Ovary (tissue), 10 donors: ENCODE measurements at places on chromosomes 16 and 17. TPM values are rescaled to one million over a fixed set of nuclear protein-coding genes. Genes with fewer than 3 reads are reported as not detected.

GRCh38 chr17:52756746-52757145 lies 598.2 kb upstream of the CA10 start:
- H3K27me3 ChIP-seq, result no peaks in the 10 kb centered on the region
- DNase-seq, result no peak
- no peaks in the 10 kb centered on the region for H3K4me1 ChIP-seq

DNA sequence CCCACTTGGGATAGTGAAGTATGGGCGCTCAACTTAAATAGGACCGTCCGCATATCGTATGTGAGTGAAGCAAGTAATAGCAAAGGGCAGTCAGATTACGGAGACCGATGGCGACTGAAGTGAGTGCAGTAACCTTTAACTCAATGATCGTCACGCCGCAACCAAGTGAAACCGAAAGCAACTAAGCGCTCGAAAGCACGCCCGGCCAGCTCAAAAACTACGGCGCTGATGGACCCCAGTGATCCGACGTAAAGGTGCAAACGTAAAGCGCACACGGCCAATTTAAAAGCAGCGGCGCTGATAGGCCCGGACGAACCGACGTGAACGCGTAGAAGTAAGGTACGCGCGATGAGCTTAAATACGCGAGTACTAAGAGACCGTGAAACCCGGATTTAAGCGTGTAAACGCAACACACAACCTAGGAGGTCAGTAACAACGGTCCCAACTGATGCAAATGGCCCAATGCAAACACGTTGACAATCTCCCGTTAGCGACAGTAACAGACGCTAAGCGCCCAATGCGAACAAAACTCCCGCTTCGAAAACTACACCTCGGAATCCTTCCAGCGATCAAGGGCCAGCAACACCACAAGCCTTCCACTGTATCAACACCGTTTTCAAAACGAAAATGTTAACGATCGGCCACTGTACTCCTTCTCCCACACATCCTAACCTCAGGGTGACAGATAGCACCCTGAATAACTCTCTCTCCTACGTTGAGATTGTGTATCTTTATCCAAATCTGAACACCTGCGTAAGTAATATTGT lies 37.9 kb upstream of the ARL4D start:
- peak overlapping the region; percentile 67 for H3K27ac ChIP-seq
- DNase-seq, result peak; percentile 90
- H3K4me1 ChIP-seq, result peaks cover 5% of the 10 kb centered on the region
- no peaks in the 10 kb centered on the region for H3K27me3 ChIP-seq
- H3K4me3 ChIP-seq, result peak overlapping the region; percentile 56

- H3K4me3 ChIP-seq, result no peak overlapping the region
- H3K4me1 ChIP-seq, result no peaks in the 10 kb centered on the region
- no peaks in the 10 kb centered on the region for H3K27me3 ChIP-seq
- H3K36me3 ChIP-seq, result no peaks in the 10 kb centered on the region
- DNase-seq, result no peak
These were observed 6.7 kb upstream of the TOB1 start for GRCh38 chr17:50872710-50873424.

DNA sequence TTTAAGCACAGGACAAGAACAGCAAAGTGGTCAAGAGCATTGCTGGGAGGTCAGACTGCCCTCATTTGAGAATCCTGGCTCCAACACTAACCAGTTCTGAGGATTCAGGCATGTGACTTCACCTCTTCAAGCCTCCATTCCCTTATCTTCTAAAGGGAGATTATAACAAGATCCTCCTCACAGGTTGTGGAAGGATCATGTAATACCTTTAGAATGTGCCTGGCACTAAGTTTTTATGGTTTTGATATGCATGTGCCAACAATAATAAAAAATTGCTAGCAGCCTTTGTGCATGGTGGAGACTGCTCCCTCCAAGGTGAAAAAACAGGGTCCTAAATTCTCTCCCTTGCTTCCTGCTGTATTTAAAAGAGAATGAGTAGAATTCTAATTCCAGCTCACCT lies 36.0 kb upstream of the ADAMTS18 start:
- no peak overlapping the region for H3K4me3 ChIP-seq
- no peak for DNase-seq
- H3K36me3 ChIP-seq, result no peaks in the 10 kb centered on the region
- H3K27me3 ChIP-seq, result no peaks in the 10 kb centered on the region
- H3K27ac ChIP-seq, result no peak overlapping the region

DNA sequence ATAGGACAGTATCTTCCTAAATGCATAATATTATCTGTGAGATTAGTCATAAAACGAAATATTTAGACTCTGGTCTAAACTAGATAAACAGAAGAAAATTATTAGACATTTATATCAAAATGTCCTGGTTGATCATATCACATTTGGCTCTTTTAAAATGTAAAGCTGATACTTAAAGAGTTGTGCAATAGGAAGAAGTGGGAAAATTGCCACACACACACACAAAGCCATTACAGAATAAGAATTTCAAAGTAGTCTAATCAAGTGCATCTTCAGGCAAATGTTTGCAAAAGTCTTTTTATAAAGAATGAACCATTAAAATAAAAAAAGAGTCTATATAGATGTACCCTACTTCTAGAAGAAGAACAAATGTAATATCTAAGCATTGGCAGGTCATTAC lies 301.7 kb downstream of the KIF2B start:
- no peaks in the 10 kb centered on the region for H3K36me3 ChIP-seq
- no peaks in the 10 kb centered on the region for H3K27me3 ChIP-seq
- H3K27ac ChIP-seq, result no peak overlapping the region
- no peaks in the 10 kb centered on the region for H3K4me1 ChIP-seq

The KIF18B gene
- not detected for total RNA-seq

The WNT9B gene
- total RNA-seq, result not detected

The LRRC75A gene
- 1.0 TPM for total RNA-seq

The TP53TG3D gene
- total RNA-seq, result not detected
